ENCODE measurements at places on chromosomes 16 and 17.

GRCh38 chr16:4869147-4869805 lies 22.0 kb downstream of the UBN1 start:
- DNase-seq = no peak

DNA sequence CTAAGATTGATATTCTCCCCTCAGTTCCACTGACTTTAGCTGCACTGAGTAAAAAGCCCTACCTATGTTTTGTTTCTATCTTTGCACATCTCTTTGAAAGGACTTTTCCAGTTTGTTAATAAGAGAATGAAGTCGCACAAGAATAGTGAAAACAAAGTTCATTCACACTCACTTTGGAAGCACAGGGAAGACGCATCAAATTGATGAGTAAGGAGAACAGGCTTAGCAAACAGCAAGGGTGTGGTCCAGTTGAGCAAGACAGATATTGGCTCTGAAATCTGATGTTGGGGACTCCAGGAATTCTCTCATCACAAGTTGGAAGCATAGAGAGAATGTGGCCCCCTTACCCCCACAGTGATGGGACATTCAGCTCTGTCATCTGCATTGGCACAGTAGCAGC lies 221.3 kb downstream of the CDH11 start:
- no peak for DNase-seq

DNA sequence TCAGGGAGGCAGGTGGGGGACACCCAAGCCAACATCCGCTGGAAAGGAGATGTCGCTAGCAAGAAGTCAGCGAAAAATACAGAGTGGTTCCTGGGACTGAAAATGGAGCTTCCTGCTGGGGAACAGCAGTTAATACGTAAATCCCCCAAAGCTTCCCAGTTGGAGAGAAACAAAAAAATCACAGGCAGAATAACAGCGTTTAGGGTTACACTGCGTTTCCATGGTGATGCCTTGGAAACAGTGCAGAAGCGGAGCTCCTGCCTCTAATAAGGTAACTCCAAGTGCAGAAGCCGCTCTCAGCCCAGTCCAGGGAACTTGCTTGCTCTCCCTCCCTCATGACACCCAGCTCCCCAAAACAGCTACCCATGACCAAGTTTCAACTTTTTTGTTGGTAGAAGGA lies 73.4 kb downstream of the PLD6 start:
- no peak for DNase-seq

GRCh38 chr16:85858984-85859817 lies 39.8 kb upstream of the IRF8 start:
- DNase-seq = no peak

- DNase-seq = no peak
Observed at GRCh38 chr17:77467521-77467920, 326.8 kb downstream of the SEC14L1 start.

GRCh38 chr17:44324571-44325275 lies at the start of gene SLC25A39:
SLC25A39 (minus strand) TSS chr17:44324823; CDS start chr17:44323562, 1,261 bp downstream.
- peak; percentile 70 for DNase-seq

DNA sequence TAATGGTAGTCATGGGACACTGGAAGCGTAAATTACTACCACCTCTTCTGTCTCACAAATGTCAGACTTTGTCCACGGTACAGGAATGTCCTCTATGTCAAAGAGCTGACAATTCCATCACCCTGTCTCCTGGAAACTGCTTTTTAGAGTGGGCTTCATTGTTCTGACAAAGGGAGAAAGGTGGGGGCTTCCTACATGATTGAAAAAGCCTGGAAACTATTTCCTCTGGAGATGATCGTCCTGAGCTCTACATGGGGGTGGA lies 53.1 kb downstream of the VAT1L start:
- DNase-seq = no peak

- DNase-seq = no peak
Observed at GRCh38 chr16:11010575-11011221, 66.3 kb downstream of the CLEC16A start.

- DNase-seq = no peak
Observed at GRCh38 chr16:89924297-89924924, 1.3 kb downstream of the TUBB3 start.

DNA sequence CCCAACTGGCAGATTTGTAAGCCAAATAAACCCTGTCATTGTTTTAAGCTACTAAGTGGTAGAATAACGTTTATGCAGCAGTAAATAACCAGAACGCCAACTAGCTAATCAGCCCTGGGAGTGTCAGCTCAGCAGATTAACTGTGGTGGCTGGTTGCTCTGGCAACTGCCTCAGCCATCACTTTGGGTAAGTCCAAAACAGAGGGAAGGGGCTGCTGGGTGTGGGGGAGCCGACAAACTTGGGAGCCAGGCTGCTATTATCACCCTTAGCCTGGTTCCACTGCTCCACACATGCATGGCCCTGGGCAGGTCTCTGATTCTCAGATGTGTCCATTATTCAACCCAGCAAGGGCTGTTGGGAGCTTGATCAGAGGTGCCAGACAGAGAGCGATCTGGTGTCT lies 22.2 kb upstream of the RHOT1 start:
- DNase-seq = no peak

GRCh38 chr17:49579522-49579921 lies 3.9 kb downstream of the NXPH3 start:
- DNase-seq = no peak

- DNase-seq = no peak
Observed at GRCh38 chr17:19418251-19418992, 7.4 kb downstream of the RNF112 start.

DNA sequence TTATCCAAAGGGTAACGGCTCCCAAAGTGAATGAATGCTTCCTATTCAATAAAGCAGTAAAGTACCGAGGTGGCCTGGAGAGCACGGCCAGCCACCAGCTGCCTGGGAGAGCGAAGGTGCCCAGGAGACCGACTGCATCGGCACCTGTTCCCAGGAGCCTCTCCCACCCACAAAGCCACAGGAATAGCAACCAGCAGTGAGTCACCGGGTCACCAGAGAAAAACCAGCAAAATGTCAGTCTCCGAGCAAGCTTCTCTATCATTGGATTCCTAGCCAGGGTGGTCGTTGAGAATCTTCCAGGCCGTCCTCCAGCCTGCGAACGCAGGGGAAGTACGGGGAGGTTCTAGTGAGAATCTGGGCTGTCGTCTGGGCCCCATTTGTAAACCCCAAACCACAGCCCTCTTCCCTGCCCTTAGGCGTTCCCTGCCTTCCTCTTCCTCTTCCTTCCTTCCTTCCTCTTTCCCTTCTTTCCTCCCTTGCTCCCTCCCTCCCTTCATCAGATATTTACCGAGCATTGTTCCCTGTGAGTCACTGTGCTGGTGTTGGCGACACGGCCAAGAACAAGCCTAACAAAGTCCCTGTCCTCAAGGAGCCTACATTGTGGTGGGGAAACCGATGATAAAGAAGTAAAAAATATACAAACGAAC lies 114.6 kb downstream of the SLC39A11 start:
- no peak for DNase-seq

DNA sequence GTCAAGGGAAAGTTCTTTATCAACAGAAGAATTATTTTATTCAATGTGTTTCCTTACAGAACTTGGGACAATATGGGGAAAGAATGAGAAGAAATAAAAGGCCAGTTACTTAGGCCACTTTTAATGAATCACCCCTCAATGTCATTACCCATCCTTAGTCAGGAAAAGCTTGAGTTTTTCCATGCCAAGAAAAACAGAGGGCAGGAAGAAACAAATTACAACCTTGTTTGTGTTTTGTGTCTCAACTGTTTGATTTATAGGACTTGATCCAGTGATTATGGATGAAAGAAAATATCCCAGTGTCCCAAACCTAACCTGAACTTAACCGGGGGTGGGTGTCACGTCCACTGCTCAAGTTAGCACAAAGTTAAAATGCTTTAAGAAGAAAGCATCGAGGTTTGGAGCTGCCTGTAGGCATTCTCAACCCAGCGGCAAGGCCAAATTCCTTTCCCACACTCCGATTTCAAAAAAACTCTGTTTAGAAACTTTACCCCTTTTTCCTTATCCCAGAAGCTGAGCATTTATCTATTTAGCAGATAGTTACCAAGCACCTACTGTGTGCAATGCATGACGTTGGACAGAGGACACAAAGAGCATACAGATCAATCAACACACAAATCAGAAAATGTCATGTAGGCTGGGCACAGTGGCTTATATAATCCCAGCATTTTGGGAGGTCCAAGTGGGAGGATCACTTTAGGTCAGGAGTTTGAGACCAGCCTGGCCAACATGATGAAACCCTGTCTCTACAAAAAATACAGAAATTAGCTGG lies 14.0 kb upstream of the CYB5B start:
- no peak for DNase-seq

GRCh38 chr16:55007504-55007903 lies 76.8 kb downstream of the IRX5 start:
- DNase-seq = no peak

DNA sequence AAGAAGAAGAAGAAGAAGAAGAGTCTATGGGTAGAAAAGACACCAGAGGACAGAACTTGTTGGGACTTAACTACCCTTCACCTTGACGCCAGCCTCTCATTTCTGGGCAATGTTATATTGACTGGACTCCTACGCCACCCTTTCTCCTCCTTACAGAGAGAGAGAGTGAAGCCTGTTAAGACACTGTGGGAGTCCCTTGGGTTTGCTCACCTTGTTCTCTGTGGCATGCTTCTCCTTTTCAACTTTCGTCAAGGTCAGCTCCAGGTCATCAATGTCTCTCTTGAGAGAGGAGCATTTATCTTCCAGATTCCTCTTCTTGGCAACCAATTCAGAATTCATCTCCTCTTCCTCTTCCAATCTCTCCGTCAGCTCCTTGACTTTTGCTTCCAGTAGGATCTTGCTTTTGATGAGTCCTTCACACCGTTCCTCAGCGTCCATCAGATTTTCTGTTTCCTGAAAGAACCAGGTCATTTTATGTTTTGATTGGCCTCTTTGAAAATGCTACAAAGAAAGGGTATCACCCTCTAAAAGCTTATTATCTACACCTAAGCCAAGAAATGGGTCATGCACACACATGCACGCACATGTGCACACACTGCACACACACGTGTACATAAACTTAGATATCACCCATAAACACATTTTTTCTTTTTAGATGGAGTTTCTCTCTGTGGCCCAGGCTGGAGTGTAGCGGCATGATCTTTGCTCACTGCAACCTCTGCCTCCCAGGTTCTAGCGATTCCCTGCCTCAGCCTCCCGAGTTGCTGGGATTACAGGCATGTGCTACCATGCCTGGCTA lies 48.8 kb downstream of the MYH13 start:
- no peak for DNase-seq

- no peak for DNase-seq
Observed at GRCh38 chr17:2174014-2174413, 119.1 kb downstream of the HIC1 start.

DNA sequence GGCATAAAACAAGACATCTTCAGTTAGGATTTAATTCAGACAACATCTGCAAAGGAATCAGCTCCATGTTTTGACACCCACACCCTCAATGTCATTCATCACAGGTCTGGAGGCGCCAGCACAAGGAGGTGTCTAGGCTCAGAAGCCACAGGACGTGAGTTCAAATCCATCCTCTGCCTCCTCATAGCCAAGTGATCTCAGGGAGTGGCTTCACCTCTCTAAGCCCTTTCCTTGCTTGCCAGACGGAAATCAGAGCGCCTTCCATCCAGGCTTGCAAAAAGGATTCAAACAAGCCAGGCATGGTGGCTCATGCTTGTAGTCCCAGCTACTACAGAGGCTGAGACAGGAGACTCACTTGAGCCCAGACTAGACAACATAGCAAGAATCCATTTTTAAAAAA lies 84.6 kb downstream of the GSG1L start:
- no peak for DNase-seq

DNA sequence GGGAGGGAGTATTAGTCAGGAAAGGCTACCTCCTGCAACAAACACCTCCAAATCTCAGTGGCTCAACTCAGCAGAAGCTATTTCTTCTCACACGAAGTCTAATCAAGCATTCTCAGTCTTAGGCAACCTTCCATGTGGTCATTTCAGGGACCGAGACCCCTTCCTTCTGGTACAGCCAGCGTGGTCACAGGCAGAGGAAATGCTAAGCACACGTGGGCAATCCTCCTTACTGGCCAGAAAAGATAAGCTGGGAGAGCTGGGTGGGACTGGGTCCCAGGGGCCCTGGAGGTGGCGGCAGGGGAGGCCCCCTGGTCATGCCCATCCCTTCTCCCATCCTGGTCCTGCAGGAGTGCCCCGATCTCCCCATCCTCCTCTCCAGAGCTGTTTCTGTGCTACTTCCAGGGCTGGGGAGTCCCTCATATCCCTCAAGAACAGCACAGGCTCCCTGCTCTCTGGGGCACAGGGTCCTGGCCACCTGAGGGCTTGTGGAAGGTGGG lies 5.7 kb upstream of the CX3CL1 start:
- DNase-seq = no peak

- no peak for DNase-seq
Observed at GRCh38 chr16:52993179-52993578, 59.5 kb downstream of the CHD9NB start.

- no peak for DNase-seq
Observed at GRCh38 chr17:75488693-75489510, 26.4 kb downstream of the CASKIN2 start.

DNA sequence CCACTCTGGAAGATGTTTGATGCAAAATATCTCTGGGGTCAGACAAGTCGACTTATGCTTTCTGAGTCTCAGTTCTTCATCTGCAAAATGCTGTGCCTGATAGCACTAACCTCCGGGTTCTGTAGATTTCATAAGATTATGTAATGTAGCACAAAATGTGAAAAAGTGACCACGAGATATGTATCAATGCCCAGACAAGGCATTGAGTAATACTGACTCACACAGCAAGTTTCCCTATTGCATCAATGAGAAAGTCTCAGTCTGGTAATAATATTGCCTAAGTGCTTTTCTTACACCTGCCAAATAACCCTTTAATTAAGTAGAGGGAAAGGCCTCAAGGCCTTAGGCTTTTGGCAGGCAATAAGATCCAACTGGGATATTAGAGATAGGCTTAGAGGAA lies 41.4 kb upstream of the MMP2 start:
- no peak for DNase-seq

DNA sequence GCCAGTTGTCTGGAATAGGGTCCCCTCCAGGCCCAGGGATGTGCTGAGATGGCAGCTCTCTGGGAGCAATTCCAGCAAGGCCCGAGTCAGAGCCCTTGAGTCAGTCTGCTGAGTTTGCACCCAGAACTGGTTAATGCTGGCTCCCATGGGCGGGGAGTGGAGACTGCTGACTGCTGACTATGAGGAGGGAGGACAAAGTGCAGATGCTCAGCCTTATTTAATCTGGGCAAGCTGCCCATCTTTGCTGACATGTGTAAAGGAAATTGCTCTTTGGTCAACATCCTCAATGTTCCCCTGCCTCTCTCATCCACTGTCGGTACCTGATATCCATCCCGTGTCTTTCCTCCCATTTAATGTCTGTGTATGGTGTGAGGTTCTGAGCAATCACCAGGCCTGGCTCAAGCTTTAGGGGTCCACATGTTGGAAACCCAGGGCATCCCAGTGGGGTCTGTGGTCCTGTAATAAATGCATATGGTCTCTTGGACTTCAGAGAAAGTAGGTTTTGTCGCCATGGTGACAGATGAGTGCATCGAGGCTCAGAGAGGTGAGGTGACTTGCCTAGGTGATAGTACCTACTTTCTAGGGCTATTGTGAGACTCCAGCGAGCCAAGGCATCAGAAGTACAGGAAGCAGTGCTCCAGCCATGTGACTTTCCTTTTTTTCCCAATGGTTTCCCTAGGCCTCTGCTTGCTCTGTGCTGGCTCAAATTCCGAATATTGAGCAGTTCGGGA lies 20.0 kb upstream of the RNF135 start:
- DNase-seq = no peak
